ENCODE measurements at places on chromosomes 4 and X.

DNA sequence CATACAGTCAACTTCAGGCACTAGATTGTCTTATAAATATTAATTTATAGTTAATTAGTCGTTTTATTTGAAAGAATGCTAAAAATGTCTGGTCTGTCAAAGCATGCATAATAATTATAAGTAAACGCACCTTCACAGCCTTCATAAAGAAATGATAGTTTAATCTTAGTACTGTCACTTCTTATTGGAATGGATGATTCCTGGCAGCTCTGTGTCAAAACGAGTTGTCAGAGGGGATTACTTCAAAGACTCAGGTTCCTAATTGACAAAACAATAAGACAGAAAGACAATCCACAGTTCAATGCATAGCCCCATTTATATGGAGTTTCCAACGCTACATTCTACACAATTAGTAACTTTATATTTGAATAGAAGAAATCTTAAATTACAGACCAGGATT is 461.3 kb upstream of the TECRL start:
- no peak for DNase-seq

GRCh38 chr4:35525192-35525978 is 718.9 kb downstream of the ARAP2 start:
- no peak for DNase-seq

DNA sequence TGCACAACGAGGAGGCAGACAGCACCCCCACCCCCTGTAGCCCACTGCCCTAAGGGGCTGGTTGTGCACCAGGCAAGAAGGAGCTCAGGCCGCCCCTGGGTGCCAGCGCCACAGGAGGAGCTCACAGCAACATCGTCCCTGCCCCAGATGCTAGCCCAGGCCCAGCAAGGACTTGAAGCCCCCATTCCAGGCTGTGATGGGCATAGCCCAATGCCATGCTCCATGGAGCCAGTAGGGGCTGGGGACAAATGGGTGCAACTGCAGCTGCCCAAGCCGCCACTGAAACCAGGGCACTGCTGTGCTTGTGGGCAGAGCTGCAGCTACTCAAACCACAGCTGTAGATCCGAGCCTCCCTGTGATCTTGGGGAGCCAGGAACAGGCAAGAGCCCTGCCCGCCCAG is 241.3 kb upstream of the GIMD1 start:
- no peak for DNase-seq

DNA sequence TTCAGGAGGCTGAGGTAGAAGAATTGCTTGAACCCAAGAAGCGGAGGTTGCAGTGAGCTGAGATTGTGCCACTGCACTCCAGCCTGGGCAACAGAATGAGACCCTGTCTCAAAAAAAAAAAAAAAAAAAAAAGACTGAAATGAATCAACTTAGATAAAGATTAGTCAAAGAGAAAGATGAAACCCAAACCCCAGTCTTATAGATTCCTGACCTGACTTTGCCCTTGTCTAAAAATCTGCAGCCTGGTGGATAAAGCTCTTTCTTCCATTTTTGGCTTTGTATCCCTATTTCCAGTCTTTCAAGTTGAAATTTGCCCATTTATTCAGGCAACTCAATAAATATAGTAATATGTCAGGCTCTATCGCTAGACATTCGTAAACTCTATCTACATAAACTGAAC is 39.3 kb upstream of the SPINK2 start:
- no peak for DNase-seq

DNA sequence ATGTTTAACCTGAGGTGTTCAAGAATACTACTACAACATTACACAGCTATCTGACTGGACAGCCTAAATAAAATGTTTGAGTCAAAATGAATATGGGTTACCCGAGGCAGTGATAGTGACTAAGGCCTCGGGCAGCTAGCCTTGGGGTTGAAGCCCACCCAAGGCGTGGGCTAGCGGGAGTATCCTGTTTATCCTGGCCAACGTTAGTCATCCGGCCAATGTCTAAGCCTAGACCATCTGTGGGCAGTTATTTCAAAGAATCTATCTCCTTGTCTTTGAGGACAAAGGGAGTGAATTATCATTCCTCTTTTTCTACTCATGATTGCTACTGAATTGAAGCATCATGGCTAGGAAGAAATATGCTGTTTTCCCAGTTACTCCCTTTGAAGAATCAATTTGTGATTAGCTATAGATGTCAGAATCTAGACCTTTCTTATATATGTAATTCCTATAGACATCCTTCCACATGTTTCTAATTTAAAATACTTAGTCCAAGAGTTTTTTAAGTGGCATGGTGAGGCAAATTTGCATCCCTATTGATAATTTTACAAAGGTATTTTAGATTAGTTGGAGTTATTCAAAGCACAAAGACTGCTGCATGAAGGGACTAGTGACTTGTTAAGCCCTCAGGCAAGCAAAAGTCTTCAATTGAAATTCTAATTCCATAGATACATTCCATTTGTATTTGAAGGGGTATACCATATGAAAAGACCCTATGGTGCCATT is 6.0 kb upstream of the PDGFC start:
- peak; percentile 92 for DNase-seq

DNA sequence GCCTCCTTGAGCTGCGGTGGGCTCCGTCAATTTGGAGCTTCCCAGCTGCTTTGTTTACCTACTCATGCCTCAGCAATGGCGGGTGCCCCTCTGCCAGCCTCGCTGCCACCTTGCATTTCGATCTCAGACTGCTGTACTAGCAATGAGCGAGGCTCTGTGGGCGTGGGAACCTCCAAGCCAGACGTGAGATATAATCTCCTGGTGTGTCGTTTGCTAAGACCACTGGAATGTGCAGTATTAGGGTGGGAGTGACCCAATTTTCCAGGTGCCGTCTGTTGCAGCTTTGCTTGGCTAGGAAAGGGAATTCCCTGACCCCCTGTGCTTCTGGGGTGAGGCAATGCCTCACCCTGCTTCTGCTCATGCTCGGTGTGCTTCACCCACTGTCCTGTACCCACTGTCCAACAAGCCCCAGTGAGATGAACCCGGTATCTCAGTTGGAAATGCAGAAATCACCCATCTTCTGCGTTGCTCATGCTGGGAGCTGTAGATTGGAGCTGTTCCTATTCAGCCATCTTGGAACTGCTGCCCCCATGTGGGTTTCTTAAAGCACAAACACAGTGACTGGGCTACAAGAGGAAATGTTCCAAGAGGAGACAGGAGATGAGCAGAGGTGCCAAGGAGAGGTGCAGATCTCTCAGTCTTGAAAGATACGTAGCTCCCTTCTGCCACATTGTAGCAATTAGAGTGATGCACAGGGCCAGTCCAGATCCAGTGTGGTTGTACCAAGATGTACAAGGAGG is 193.0 kb upstream of the IGFBP7 start:
- no peak for DNase-seq

DNA sequence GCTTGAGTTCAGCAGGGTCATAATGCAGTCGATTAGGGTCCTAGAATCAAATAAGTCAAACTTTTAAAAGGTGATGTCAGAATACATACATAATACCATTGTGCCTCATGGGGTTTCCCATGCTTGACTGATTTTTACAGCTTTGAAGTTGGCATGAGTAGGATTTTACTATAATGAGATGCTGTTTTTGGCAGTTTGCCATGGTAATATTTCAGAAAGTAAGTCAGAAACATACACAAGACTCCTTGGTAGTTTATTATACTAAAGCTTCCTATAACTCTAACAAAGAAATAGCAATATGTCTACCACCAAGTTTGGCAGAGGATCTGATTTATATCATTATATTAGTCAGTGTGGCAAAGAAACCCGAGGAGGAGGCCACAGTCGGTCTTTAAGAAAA is 45.2 kb downstream of the PHKA2 start:
- no peak for DNase-seq
